Nucleus accumbens (tissue), 56 donors: ENCODE measurements at places on chromosomes 4 and X.

GRCh38 chrX:54447461-54447860 is 7.3 kb downstream of the TSR2 start:
- DNase-seq, result no peak

GRCh38 chr4:4388311-4388790 is 1.4 kb downstream of the NSG1 start:
- no peak for DNase-seq

- no peak for DNase-seq
Observed at GRCh38 chrX:121258545-121258944, 211.1 kb downstream of the GLUD2 start.

- no peak for DNase-seq
Observed at GRCh38 chr4:183095199-183095512, 3.9 kb upstream of the WWC2 start.

- DNase-seq, result no peak
Observed at GRCh38 chrX:107324493-107325310, 118.3 kb downstream of the DNAAF6 start.

DNA sequence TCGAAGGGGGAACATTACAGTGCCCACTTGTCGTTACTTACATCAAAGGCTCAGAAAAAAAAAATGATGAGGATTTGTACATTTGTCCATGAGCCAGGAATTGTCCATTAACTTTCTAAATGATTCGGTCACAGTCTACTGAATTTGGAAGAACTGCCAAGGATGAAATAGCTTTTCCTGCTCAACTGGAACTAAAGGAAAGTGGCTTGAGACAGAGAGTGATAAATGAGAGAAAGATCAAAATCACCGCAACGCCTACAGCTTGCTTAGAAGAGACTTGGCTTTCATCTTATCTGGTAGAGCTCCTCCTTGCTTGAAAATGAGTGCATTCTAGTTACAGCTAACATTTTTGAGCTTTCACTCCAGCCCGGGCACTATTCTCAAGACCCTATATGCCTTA is 55.5 kb upstream of the ADGRG2 start:
- DNase-seq, result no peak

- no peak for DNase-seq
Observed at GRCh38 chrX:30313322-30313721, 4.1 kb upstream of the NR0B1 start.

GRCh38 chr4:15568821-15569220 is 86.3 kb downstream of the FBXL5 start:
- no peak for DNase-seq

- DNase-seq, result no peak
Observed at GRCh38 chr4:80101792-80102116, 28.7 kb upstream of the ANTXR2 start.

GRCh38 chrX:112851806-112852205 is 11.2 kb upstream of the AMOT start:
- DNase-seq, result no peak

DNA sequence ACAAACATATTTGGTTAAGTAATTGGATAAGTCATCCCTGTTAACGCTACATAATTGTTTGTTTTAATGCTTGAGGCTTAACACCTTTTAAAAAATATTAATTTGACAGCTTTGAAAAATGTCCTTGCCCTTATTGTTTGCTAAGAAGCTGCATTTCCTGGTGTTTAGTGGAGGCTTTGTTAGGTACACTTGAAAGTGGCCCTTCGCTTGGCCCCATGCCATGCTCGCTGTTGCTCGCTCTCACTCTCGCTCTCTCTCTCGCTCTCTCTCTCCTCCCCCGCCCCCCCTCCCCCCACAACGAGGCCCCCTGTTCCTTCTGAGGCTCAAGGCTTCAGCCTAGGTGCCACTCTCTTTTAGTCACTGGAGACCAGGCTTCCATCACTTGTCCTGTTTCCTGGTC is 139.6 kb downstream of the DCLK2 start:
- DNase-seq, result no peak

- no peak for DNase-seq
Observed at GRCh38 chr4:2823671-2824328, 19.8 kb upstream of the ADD1 start.

DNA sequence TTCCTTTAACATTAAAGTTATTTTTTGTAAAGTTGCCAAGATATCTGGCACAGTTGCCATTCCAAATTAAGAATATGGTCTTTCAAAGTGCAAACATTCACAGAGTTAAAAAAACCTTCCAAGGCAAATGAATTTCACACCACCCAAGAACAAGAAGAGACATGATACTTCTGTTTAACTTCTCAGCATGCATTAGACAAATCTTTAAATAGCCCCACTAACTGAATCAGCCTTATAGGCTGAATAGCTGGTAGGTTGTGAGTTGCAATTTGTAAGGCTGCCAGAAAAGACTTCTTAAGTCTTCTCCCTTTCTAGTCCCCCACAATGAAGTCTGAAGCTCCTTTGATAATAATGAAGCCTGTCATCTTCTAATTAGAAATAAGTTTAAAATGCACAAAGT is 95.6 kb downstream of the MAPK10 start:
- no peak for DNase-seq

GRCh38 chr4:79334783-79335182 is 8.9 kb upstream of the NAA11 start:
- DNase-seq, result no peak

DNA sequence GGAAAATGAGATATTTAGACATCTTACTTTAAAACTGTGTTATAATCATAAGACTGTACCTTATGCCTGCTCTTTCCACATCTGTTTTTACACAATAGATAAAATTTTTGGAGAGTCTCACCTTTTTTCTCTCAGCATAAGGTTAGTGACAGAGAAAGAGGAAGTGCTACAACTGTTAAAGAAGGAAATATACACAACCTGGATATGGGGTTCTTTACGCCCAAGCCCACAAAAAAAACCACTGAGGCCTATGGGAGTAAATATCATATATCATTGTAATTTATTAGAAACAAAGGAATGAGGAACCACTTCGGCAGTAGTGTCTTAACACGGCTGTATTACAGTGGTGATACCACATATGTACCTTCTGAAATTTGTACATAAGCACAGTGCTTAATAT is 265.9 kb upstream of the GK2 start:
- DNase-seq, result no peak

- DNase-seq, result no peak
Observed at GRCh38 chr4:7526491-7526890, 91.8 kb upstream of the PSAPL1 start.

- no peak for DNase-seq
Observed at GRCh38 chr4:156763511-156763910, 208.1 kb downstream of the PDGFC start.

GRCh38 chr4:98482847-98483806 is 175.3 kb downstream of the TSPAN5 start:
- DNase-seq, result no peak

DNA sequence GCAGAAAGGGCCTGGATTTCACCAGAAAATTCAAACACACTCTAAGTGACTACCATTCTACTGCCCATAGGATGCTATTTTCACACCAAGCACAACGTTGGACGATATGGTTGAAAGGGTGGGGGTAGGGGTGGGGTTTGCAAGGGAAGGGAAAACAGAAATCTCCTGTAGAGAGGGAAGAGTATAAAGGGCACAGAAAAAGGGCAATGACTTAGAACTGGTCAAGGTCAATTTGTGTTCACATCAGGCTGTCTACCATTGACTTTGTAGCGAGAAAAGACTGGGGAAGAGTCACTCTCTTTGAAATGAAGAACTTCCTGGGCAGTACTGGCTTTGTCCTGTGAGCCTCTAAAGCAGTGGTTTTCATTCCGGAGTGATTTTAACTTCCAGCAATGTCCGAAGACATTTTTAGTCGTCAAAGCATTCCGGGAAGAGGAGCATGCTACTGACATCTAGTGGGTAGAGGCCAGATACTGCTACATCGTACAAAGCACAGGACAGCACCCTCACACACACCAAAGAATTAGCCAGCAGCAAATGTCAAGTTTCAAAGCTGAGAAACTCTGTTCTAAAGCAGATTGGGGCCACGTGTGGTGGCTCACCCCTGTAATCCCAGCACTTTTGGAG is 48.4 kb upstream of the SLC7A3 start:
- no peak for DNase-seq

DNA sequence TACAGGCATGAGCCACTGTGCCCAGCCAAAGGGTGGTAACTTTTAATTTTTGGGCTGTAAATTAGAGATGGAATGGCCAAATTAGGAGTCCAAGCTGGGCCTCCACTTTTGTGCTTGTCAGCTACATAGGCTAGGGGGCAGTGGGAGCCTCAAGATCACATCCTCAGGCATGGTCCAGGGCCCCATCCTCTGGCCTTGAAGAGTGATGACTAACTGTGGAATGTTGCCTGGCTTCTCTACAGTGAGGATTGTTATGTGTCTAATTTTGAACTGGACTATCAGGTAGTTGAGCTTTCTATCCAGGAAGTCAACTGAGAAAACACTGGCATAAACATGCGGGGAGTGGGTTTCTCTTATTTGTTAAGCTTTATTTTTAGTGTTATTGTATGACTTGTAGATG is 33.0 kb downstream of the CCNG2 start:
- DNase-seq, result no peak

- DNase-seq, result no peak
Observed at GRCh38 chr4:158025131-158025530, 147.7 kb downstream of the GASK1B start.

DNA sequence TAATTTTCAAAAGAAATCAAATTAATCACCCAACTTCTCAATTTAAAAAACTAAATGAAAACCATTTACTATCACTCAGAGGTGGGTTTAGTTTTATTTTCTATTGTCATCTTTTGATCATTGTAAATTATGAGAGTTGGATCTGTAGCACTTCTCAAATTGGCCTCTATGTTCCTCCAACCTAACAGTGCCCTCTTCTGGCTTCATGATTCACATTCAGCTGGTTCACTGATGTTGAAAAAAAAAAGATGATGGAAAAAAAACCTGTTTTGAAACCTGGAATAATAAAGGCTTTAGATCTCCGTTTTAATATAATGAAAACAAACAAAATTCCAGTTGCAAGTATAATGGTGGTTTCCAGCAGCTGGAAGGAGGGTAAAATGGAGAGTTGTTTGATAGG is 2.4 kb upstream of the NBDY start:
- no peak for DNase-seq

DNA sequence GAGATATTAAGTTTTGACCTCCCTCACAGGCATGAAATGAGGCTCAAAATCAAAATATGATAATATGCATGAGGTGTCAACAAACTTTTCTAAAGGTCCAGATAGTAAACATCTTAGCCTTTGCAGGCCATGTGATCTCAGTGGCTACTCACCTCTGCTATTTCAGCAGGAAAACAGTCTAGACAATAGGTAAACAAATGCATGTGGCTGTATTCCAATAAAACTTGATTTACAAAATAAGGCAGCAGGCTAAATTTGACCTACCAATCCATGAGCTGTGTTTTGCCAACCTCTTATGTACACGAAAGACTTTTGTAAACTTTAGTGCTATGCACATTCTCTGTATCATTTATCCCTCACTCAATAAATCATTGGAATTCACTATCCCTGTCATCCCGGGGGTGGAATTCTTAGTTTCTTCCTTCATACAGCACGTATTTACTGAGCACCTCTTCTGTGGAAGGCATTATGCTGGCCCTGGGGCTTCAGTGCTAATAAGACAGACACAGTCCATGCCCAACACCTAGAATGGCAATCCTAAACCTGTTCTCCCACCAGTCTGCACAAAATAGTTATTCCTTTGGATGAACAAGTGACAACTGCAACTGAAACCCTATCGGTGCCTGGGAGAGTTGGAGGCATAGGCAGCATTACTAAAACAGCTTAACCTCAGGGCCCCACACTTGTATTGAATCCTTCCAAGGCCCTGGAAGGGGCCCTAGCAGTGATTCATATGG is 19.9 kb downstream of the MAGEB17 start:
- DNase-seq, result no peak
